Chondrocyte (in vitro differentiated cells): ENCODE measurements at places on chromosomes 5 and 9.

DNA sequence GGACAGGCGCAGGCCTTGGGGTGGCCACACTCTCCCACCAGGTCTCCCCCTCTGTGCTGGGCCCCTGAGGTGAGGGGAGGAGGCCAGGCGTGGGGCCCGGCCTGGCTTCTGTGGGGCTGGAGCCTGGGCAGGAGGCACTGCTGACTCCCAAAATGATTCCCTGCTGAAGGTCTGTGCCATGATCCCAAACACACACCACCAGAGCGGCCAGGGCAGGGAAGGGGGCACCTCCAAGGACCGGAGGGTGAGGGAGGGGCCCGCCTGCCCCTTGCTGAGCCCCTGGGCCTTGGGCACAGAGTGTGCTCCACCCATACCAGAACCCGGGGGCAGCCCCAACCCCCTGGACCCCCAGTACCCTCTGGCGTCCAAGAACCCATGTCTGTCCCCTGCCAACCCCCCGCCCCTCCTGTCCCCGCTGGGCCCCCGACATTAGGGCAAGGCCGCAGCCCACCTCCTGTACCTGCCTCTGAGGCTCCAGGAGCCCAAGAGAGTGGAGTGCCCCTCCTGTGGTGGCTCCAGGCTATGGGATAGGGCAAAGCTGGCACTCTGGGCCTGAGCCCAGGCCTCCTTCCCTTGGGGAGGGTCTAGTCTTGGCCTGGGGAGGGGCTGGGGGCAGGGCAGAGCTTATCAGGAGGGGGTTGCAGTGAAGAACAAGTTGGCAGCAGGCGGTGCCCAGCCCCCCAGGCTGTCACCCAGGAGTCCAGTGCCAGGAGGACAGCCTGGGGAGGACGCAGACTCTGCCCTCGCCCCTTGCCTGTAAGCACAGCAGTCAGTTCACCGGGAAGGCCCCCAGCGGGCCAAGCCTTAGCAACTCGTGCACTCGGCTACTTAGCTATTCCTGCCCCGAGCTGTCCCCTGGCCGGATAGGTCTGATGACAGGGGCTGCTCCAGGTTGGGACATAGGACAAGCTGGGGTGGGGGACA is 2.6 kb upstream of the EGFL7 start:
- DNase-seq: no peak

DNA sequence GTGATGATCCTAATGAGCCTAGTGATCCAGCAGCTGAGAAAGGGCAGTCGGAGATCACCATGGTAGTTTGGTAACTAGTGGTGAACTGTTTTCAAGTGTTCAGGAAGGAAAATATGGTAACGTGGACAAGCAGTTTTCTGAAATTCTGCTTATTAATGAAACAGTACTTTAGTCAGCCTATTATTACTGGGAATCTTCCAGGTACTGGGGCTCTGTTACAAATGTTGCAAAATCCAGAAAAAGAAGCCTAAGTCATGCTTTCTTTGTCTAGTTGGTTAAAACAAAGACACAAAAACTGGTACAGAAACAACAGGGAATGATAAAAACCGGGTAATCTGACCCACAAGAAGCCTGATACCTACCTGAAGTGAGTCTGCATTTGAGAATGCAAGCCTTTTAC is 18.2 kb downstream of the TTC23L start:
- DNase-seq: no peak

DNA sequence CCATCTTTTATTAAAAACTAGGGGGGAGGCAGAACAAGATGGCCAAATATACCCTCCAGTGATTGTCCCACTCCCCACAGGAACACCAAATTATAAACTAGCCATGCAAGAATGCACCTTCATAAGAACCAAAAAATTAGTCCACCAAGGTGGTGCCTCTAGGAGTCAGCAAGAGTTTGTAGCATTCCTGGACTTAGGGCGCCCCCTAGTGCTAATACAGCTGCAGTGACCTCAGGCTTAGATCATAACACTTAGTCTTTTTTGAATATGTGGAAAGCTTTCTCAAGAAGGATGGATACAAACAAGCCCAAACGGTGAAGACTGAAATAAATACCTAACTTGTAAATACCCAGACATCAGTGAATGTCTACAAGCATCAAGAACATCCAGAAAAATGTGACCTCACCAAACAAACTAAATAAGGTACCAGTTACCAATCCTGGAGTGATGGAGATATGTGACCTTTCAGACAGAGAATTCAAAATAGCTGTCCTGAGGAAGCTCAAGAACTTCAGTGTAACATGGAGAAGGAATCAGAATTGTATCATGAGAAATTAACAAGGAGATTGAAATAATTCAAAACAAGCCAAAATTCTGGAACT is 19.3 kb downstream of the PPIP5K2 start:
- DNase-seq: no peak

GRCh38 chr9:72312386-72312987 is 52.5 kb downstream of the ZFAND5 start:
- DNase-seq: no peak

- no peak for DNase-seq
Observed at GRCh38 chr9:69134412-69134811, 39.7 kb upstream of the TJP2 start.

DNA sequence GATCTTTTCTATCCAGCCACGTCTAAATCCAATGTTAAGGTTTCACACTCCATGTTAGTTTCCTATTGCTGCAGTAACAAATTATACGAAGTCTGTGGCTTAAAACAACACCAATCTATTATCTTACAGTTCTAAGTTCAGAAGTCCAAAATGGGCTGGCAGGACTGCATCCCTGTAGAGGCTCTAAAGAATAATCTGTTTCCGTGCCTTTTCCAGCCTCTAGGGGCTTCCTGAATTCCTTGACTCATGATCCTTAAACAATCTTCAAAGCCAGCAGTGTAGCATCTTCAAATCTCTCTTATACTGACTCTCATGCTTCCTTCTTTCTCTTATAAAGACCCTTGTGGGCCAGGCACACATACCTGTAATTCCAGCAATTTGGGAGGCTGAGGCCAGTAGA is 6.8 kb downstream of the PLGRKT start:
- DNase-seq: no peak

GRCh38 chr9:97747201-97747965 is 50.2 kb upstream of the XPA start:
- no peak for DNase-seq

GRCh38 chr5:23103566-23103965 is 250.4 kb upstream of the CDH12 start:
- DNase-seq: no peak
